Activated CD4-positive, alpha-beta T cell treated with anti-CD3 and anti-CD28 coated beads, Interleukin-2, amount 10 ng/mL, durations not matched to agents 24 days and 14 days (primary cell): ENCODE measurements at places on chromosomes 5 and 9. TPM values are rescaled to one million over a fixed set of nuclear protein-coding genes. Genes with fewer than 3 reads are reported as not detected.

GRCh38 chr5:124408738-124409453 is 337.5 kb downstream of the ZNF608 start:
- DNase-seq, result no peak

GRCh38 chr9:92706218-92706940 is 36.4 kb upstream of the IPPK start:
- peak; percentile 84 for DNase-seq

GRCh38 chr5:179906795-179907555 is 722 bp downstream of the TBC1D9B start:
- peak; percentile 73 for DNase-seq

DNA sequence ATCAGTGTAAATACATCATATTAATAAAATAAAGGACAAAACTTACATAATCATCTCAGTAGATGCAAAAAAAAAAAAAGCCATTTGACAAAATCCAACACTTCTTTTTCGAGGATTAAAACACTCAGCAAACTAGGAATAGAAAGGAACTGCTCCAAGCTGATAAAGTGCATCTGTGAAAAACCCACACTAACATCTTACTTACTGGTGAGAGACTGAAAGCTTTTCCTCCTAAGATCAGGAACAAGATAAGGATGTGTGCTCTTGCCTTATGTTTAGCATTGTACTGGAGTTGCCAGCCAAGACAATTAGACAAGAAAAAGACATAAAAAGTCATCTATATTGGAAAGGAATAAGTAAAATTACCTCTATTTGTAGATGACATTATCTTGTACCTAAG is 120.2 kb upstream of the SAP30L start:
- DNase-seq, result no peak

DNA sequence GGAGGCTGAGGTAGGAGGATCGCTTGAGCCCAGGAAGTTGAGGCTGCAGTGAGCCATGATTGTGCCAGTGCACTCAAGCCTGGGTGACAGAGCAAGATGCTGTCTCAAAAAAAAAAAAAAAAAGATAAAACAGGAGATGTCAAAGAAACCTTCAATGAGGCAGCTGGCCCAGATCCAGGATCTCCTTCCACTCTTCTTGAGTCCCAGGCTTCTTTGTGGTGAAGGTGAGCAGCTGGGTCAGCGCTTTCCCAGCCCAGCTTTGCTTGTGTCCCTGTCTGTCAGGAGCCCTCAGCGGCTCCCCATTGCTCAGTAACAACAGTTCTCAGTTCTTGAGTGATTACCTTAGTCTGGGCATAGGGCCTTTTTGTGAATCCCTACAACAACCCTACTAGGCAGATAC is 69.4 kb upstream of the PSD2 start:
- DNase-seq, result no peak

DNA sequence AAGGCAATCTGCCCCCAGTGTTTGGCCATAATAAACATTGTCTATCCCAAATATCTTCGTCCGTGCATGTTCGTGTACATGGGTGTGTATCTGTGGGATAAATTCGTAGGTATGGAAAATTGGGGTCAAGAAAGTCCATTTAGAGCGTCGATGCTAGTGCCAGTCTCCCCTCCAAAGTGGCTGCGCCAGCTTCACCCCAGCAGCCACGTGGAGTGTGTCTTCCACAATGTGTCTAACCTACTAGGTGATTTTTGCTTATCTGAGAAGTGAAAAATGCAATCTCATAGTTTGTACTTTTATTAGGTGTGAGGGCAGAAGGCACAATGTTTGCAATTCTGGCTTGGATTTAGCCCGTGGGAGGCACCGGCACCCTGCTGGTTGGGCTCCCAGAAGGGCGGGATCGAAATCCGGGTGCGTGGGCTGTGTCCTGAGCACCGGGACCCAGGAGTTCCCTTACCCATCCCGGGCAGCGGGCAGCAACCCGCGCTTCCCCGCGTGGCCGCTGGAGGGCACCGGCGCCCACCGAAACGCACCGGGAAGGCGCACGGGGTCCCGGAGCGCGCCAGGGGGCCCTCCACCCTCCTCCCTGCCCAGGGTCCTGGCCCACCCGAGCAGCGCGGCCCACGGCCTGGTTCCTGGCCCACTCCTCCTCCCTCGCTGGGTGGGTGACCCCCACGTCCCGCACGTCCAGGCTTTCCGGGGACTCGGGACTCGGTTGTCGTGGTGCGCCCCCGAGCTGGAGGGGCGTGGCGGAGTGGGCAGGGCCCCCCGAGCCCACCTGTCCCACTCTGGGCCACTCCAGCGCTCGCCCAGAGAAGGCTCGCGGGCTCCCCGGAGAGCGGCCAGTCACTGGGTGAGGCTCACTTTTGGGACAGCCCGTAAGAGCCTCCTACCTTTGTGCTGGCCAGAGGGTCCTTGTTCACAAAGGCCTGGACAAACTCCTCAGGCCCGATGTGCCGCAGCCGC is 55.4 kb upstream of the RNF130 start:
- DNase-seq, result peak; percentile 81

- DNase-seq, result peak; percentile 75
Observed at GRCh38 chr5:37721447-37721871, 118.4 kb downstream of the GDNF start.

Gene LRRC14B
- total RNA-seq, result not detected in 2 replicates

Gene ZBED3
- total RNA-seq, result 0.62 and 1.7 TPM in 2 replicates

Gene ADGRD2
- total RNA-seq, result not detected in 2 replicates

Gene OR1J2
- total RNA-seq, result not detected in 2 replicates

GRCh38 chr9:90300611-90301276 is 341.9 kb downstream of the DIRAS2 start:
- no peak for DNase-seq
